ENCODE measurements at places on chromosomes 3 and 15.

DNA sequence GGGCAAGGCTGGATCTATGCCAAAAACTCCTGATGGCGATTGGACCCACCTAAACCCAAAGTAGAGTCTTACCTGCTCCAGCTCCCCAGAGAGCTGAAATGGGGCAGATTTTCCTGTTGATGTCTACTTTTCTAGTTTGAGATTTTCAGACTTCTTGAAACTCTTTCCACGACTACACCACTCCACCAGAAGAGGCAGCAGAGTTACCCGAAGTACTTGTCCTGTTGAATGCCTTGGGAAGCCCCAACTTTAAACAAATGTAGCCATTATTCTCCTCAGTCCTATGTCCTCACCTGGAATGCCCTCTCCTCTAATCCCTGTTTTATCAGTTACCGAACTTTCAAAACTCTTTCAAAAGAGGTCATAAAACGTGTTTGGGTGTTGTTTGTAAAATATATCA lies 843.8 kb downstream of the VGLL3 start:
- no peak for DNase-seq

DNA sequence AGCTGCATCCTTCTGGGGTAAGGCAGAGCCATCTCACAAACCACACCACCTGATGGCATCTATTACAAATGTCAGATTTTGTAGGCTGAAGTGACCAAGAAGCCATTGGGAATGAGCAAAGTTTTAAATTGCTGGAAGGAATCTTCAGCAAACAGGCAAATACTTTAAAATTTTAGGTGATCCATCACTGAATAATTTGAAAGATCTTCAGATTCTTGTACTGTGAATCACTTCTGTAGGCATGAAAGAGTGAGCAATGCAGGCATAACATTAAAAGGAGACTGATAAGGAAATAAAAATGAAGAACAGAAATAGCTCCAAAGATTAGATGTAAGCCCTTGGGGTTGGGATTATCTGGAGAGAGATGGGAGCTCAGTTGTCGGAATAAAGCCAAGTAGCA lies 36.0 kb upstream of the ALDH1L1 start:
- DNase-seq, result no peak

DNA sequence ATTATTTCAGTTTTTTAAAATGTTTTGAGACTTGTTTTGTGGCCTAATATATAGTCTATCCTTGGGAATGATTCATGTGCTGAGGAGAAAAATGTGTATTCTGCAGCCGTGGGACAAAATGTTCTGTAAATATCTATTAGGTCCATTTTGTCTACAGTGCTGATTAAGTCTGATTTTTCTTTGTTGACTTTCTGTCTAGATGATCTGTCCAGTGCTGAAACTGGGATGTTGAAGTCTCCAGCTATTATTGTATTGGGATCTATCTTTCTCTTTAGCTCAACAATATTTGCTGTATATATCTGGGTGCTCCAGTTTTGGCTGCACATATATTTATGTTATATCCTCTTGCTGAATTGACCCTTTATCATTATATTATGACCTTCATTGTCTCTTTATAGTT lies 85.2 kb downstream of the UBE2E2 start:
- DNase-seq, result no peak

DNA sequence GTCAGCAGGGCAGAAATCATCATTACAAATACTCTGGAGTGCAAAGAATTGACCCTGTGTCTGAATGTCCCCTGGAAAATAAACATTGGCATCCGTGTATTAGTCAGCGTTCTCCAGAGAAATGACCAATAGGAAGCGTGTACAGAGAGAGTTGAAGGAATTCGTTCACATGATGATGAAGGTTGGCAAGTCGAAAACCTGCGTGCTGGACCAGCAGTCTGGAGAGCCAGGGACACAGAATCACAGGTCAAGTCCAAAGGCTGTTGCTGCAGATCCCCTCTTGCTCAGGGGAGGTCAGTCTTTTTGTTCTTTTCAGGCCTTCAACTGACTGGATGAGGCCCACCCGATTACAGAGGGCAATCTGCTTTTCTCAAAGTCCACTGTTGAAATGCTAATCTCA lies 16.6 kb downstream of the GP9 start:
- no peak for DNase-seq

- no peak for DNase-seq
Observed at GRCh38 chr15:97966924-97967620, 6.6 kb downstream of the ARRDC4 start.

- no peak for DNase-seq
Observed at GRCh38 chr15:81888748-81889484, 156.9 kb downstream of the MEX3B start.

DNA sequence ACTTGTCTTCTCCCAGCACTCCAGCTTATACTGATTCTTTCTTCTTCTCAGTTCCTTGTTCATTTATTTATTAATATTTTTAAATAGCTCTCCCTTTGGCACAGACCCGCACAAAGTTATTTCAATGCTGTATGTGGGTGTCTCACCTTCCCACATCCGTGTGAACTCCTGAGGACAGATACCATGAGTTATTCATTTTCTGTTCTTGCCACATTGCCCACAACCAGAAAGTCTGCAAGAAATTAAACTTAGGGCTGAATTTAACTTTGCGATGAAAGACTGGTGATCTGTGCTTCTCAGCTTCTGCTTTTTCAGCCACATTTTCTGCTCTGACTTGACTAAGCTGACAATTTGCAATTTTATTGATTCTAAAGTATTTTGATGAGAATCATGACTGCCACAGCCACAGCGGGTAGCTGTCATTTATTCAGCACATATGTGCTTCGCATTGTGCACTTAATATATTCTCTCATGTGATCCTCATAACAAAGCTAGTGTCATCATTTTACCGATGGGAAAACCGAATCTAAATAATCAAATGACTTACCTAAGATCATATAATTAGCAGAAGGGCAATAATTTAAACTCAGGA lies 569.8 kb downstream of the EDEM1 start:
- DNase-seq, result no peak

DNA sequence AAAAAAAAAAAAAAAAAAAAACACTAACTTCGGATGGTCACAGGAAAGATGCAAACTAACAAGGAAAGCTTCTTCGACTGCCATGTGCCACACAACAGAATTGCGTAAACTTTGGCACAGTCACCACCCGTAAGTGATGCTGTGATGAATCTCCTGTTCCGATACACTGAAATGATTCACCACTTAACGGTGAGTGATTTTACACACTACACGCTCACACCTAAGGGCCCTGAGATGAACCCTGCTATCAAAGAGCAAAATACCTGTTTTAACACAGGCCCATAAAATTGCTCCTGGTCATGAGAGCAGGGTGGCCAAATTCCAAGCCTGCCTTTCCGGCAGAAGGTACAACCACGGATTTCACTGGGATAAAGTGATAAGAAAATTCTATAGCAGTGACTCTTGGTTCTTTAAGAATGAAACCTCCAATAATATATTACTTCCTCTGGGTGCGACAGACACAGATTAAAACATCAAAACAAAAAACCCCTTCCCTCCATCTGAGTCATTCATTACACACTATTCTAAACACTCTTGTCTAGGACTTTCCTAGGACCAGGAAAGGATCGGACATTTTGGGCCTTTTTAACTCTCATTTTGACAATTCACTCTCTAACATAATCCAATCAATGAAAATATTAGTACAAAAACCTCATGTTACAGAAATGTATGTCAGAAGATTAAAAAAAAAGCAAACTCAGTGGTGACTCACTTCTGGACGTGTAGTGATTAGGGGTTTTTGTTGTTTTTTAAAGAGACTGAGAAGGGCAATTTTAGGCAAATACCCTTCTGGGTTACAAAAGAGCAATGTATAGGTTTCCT lies 28.3 kb downstream of the LRIG1 start:
- DNase-seq, result no peak

DNA sequence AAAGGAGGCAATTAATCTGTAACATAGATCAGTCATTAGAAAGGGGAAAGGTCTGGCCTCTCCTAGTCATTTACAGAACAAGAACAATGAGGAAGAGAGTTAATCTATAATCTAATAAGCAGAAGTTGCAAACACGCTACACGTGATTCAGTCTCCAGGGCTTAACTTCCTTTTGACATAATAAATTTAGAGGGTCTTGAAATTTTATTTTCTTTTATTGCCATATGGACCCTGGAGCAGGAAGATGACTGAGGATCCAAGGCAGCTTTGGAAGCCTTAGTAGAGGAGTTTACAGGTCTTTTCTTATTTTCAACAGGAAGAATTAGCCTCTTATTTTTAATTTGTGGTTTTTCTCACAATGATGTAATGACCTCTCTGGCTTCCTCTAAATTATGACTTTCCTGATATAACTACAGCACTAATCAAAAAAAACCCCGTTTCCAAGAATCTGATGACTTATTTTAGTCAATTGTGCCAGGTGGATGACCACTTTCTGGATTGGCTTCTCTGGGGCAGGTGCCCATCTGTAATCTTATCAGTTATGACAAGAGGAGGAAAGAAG lies 32.2 kb downstream of the ADGRG7 start:
- no peak for DNase-seq

- DNase-seq, result no peak
Observed at GRCh38 chr3:30502742-30503073, 103.7 kb upstream of the TGFBR2 start.

DNA sequence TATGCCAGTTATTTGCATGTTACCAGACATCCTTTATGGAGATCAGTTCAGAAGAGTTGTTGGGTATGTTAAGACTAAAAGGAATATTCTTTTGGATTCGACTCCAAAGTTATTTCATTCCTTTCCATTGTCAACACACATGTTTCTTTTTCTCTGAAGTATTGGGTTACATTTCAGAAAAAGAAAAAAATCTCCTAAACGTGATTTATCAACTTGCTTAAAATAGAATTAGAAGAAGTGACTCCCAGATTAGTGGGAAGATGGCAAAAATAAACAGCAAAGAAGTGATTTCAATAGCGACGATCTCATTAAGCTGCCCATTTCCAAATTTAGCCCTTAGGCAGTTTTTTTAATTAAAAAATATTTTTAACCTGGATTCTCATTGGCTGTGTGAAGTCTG lies 85.4 kb downstream of the TIGIT start:
- DNase-seq, result no peak

DNA sequence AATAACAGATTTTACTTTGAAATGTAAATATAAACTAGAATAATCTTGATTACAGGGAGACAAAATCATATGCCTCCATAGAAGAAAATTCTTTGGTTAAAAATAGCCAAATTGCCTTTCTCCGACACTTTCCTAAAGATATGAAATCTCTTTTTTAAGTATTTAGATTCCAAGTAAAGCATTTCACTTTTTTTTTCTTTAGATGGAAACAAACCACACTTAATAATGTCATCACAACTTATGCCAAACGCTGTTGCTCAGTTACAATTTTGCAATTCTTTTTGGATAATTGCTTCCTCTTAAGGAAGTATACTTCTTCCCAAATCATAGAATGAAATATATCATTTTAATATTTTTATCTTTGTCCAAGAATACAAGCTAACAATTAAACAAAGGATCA lies 294.1 kb upstream of the ARL6 start:
- DNase-seq, result no peak

GRCh38 chr15:63948436-63948835 lies 97.8 kb downstream of the DAPK2 start:
- DNase-seq, result no peak

- no peak for DNase-seq
Observed at GRCh38 chr3:160454995-160455394, 5.4 kb upstream of the TRIM59 start.

- DNase-seq, result peak; percentile 85
Observed at GRCh38 chr15:32029409-32029861, 880 bp upstream of the CHRNA7 start.

- DNase-seq, result no peak
Observed at GRCh38 chr3:158792709-158793108, 9.1 kb upstream of the MFSD1 start.

GRCh38 chr3:10623578-10624275 lies 118.3 kb upstream of the ATP2B2 start:
- DNase-seq, result no peak

- no peak for DNase-seq
Observed at GRCh38 chr3:141456301-141456625, 30.6 kb upstream of the RASA2 start.

DNA sequence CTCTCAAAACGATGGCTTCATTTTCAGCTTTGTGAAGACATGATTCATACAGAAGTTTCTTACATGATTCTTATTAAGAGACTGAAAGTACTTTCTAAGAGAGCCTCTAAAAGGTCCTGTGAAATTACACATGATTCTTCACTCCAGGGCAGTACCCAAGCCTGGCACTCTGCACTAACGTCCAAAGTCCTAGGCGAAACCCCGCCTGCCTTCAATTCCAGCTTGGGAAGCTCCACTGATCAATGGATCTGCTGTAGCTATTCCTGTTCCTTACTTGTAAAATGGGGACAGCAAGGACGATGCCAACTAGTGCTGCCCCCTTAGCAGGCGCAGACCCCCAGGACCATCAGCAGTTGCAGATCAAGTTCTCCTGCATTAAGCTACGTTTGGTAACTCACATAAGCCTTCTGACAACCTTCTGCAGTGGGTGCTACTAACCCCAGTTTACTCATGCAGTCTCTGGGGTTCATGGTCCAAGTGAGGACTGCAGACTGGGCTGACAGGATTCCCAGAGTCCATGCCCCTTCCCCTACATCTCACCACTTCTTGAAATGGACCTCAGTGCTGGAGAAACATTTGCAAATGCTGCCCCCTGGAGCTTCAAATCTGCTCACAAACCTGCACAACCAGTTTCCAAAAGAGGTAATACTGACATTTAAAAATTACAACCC lies 10.6 kb downstream of the CHCHD4 start:
- DNase-seq, result peak; percentile 20

DNA sequence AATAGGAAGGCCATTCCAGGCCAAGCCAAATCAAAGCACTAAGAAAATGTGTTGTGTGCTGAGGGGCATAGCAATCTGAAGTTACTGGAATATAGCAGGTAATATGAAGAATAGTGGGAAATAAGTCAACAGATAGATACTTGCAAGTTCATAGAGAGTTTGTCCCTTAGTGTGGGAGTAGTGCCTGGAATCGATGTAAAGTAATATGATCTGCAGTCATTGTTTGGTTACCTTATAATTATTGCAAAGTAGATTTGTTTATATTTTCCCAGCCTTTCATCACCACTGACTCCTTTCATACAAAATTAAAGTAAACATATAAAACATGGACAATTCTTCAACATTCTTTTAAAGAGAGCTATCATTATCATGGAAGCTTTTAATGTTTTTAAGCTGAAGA lies 420.9 kb upstream of the NECTIN3 start:
- DNase-seq, result no peak

DNA sequence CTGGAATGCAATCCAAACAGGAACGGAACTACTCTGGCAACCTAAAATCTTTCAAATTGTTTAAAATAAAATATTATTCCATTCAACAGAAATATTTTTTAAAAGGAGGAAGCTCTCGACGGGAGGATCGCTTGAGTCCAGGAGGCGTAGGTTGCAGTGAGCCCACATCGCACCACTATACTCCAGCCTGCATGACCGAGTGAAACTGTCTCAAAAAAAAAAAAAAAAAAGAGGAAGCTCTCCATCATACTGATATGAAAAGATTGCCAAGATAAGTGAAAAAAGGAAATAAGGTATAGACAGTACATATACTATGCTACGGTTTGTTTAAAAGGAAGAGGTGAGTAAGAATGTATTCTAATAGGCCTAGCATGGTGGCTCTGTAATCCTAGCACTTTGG lies 3.6 kb downstream of the RAD18 start:
- DNase-seq, result no peak

All from eye (tissue), 1 donor.